Left kidney (tissue), 8 donors: ENCODE measurements at places on chromosomes 2 and 18.

- no peak for DNase-seq
Measured at GRCh38 chr2:30237239-30237965, 6.1 kb downstream of the LBH start.

DNA sequence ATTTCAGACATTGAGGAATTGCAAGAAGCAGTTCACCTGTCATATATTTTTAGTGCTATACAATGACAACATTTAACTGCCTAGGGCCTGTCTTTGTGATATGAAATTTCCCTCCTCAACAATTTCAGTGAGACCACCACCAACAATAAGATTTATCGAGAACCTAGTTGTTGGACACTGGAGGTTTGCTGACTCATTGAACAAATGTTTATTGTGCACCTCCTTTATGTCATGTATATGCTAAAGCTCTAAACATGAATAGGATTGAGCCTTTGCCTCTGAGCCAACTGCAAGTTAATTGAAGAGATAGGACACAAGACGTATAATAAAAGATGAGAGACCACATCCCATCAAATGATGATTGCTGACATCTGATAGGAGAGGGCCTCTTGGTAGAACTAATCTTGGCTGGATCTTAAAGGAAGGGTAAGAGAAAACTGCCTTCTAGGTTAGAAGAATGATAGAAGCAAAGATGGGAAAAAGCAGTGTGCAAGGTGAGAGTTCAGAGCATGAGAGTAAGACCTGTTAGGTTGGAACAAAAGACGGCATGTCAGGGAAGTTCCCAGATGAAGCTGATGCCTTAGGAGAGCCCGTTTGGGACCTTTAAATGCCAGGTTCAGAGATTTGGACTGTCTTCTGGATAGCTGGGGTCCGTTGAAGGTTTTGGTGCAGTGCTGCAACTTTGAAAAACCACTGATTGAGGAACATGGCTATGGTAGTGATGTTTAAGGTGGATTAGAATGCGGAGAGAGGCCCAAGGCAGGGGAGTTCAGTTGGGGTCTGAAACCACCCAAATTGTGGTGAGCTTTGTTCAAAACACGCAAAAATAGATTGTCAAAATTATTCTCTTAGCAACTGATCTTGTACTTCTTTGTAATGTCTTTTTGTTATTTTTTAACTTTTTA lies 133.0 kb upstream of the EML6 start:
- no peak for DNase-seq

GRCh38 chr2:152571048-152571766 lies 146.1 kb downstream of the PRPF40A start:
- no peak for DNase-seq

GRCh38 chr2:74001121-74001520 lies 16.4 kb downstream of the TET3 start:
- no peak for DNase-seq

DNA sequence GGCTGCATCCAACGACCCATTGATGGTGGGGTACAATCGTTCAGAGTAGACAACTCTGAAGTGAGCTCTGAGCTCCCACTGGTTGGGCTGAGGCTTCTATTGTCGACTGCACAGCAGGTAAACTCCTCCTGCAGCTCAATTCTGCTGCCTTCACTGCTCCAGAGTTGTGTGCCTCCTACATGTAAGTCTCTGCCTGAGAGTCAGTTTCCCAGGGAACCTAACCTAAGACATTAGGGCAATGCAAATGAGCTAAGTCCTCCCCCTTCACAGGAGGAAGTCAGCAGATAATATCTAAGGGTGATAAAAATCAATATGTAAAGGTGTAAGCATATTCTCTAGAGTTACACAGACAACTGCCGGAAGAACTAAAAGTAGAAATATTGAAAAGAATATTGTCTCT lies 22.5 kb upstream of the ACYP2 start:
- DNase-seq: no peak
